EH (cell line): ENCODE measurements at places on chromosomes 5 and 9.
A peak's percentile ranks its signal among the peaks of the same experiment; 100 is the strongest.

DNA sequence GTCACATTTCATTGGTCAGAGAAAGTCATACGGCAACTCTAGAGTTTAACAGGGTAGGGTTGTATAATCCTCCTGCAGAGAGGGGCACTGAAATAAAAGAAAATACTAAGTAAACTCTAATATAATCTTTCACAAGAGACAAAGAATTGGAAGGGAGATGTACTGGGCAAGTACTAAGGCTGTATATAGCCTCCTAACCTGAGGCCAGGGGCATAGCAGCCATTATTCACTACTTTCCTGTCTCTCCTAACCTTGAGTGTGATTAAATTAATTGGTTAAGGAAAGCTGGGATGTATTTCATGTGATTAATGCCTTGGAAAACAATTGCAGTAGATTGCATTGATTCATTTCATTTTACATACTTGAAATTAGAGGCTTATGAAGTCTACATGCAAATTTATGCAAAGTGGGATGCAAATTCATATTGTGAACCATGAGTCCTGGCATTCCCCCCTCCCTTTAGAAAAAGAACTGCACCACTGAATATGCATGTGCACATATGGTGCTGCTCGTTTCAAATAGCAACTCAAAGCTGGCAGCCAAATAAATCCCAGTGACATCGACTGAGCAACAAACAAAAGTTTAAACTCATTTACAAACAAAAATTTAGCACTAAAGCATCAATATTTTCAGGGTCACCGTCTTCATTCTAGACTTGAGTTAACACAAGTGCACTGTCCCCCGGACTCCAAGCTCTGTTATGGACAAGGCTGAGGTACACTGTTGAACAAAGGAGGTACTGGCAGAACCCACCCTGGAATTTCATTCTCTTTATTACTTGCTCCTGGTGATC, 70.0 kb downstream of the DMAC1 start:
- DNase-seq: no peak

GRCh38 chr9:122948313-122948712, 7.5 kb downstream of the RABGAP1 start:
- DNase-seq: no peak

GRCh38 chr9:135997090-135998015, 36.2 kb upstream of the UBAC1 start:
- DNase-seq: no peak

GRCh38 chr5:52856564-52856963, 68.8 kb downstream of the ITGA1 start:
- peak; percentile 83 for DNase-seq

DNA sequence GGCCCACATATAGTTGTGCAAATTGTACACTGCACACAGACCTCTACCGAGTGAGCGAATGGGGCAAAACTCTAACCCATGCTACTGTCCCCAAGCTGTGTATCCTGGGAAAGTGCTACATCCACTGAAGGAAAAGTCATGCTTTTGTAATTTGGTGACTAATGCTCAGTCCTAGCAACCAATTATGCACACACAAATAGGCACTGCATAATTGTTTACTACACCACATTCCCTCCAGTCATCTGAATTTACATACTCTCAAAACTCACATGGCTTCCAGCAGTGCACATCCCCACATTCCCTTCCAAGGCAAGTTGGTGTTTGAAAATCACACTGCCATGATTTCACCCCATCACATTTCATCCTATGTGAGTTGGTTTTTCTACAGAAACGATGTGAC, 125.9 kb upstream of the OSMR start:
- peak; percentile 90 for DNase-seq

- DNase-seq: no peak
Observed at GRCh38 chr5:159210846-159211245, 1.5 kb upstream of the RNF145 start.

- DNase-seq: peak; percentile 63
Observed at GRCh38 chr5:136062366-136063274, 33.8 kb downstream of the TGFBI start.

GRCh38 chr5:68673106-68673822, 420.6 kb upstream of the SLC30A5 start:
- DNase-seq: no peak
